ENCODE measurements at places on chromosomes 11 and 22.

DNA sequence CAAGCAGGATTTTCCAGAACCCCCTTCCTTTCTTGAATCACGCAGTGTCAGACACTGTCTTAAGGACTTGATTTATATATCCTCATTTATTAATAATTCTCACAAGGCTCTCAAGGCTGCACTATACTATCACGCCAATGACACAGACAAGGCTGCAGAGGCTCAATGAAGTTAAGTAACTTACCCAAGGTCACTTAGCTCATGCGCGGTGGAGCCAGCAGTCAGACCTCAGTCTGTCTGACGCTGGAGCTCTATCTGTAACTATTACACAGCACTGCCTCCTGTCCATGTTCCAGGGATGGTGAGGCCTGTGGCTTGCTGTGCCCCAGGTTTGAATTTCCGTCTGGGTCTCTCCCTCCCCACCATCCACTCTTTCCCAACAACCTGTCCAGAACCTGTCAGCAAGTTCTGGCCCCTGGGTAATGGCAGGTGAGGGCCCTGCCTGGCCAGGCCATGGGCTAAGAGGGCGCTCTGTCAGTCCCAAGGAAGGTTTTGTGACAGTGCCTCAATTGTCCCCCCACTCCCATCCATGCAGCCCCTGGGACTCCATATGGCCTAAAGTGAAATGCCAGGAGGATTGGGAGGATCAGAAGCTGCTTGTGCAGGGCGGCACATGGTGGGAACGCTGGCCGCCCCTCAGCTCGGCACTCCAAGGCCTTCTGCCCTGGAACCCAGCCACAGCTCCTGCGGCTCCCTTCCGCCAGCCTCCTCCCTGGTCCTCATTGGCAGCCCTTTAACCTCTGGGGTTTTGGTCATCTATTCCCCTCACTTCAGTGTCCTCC is 8.6 kb downstream of the KCNC1 start:
- no peak for DNase-seq

- DNase-seq = no peak
These were observed 657 bp upstream of the MAPK8IP2 start for GRCh38 chr22:50599816-50600455.

- DNase-seq = no peak
These were observed 1.5 kb downstream of the IFITM5 start for GRCh38 chr11:297586-298405.

- DNase-seq = no peak
These were observed 75.1 kb downstream of the PRR5L start for GRCh38 chr11:36371181-36371580.

DNA sequence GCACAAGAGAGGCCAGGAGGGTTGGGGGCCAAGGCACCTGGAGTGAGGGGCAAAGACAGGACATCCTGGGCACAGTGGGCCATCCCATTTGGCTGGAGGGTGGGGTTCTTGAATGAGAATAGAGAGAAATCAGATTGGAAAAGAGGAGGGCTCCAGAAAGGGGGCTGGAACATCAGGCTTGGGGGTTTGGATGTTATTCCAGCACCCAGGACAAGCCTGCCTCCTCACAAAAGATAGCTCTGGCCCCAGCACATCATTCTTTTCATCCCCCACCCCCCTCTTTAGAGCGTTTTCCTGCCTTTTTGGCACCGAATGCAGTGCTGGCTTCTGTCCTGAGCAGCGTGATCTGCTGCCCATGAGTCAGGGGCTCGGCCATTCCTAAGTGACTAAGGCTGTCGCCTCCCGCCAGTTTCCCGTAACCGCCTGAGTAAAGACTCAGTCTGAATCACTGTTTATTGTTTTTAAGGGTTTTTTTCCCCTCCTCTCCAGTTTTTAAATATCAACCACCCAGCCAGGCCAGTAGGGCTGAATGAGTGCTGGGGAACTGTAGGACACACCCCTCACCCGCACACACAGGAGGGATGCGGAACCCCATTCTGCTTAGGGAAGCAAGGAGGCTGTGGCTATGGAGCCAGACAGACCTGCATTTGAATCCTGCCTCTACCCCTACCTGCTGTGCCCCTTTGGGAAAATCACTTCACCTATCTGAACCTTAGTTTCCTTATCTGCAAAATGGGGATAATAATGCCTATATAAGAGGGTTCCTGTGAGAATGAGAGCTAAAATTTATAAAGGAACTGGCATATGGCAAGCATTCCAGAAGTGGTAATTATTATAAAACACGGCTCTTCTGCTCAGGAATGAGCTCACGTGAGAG is 32.4 kb upstream of the NAV2 start:
- DNase-seq = peak; percentile 91

DNA sequence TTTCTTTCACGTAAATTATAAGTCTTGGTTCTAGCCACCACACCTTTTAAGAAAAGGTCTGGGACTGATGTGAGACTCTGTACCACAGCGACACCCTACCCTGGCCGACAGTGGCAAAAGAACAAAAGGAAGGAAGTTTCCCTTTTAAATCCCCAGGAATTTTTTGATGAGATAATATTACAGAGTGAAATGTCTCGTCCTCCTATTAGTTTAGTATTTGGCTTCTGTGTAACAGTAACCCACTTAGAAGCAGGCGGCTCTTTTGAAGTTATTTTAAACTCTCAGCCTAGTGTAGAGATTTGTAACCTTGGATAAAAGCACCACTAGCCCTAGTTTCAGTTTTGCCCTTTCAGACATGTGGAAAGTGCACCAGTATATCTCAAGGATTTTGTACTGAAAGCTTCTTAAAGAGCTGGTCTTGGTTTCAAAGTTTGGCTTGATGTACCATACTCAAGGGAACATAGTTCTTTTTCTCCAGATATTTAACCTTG is 84.1 kb downstream of the C22orf31 start:
- no peak for DNase-seq

- DNase-seq = no peak
These were observed 498.5 kb downstream of the NTM start for GRCh38 chr11:131868629-131869507.

DNA sequence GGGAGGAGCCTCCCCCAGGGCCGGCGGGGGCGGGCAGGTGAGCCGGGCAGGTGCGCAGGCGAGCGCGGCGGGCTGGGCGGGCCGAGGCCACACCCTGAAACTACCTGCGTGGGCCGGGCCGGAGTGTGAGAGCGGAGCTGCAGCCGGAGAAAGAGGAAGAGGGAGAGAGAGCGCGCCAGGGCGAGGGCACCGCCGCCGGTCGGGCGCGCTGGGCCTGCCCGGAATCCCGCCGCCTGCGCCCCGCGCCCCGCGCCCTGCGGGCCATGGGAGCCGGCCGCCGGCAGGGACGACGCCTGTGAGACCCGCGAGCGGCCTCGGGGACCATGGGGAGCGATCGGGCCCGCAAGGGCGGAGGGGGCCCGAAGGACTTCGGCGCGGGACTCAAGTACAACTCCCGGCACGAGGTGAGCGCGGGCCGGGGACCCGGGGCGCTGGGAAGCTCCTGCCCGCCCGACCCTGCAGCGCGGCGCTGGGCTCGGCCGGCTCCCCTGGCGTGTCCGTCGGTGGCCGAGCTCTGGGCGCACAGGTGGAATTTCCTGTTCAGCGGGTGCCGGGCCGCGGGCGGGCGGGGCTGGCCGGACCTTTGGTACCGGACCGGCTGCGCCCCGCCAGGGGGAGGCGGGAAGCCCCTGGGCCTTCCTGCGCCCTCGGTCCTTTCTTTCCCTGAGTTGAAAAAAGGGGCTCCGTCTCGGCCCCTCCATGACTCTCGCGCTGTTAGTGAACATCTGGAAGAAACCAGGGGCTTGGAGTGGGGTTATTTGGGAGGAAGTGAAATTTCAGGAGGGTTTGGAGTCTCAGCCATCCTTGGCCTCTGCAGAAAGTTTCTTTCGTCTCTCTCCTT is at the start of gene ST14:
Gene ST14, plus strand, starts transcription at position 126 of the 841 bp plus-strand sequence. Its CDS starts 198 bp downstream, at position 324.
- no peak for DNase-seq

- no peak for DNase-seq
These were observed 4.8 kb downstream of the CLCF1 start for GRCh38 chr11:67368621-67369020.

DNA sequence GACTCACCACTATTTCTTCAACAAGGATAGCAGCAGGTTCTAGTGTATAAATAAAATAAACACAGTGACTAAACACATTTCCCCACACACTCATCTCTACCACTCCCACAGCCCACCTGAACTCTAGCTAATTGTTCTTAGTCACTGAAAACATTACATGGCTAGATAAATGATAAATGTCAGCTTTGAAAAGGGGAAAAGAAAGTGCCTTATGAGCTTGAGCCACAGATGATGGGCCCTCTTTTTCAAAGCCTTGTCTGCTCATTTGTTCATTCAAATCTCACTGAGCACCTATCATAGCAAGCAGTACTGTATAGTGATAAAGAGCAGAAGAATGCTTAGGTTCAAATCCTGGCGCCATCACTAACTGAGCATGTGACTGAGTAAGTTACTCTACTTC is 58.3 kb downstream of the SIK3 start:
- no peak for DNase-seq

DNA sequence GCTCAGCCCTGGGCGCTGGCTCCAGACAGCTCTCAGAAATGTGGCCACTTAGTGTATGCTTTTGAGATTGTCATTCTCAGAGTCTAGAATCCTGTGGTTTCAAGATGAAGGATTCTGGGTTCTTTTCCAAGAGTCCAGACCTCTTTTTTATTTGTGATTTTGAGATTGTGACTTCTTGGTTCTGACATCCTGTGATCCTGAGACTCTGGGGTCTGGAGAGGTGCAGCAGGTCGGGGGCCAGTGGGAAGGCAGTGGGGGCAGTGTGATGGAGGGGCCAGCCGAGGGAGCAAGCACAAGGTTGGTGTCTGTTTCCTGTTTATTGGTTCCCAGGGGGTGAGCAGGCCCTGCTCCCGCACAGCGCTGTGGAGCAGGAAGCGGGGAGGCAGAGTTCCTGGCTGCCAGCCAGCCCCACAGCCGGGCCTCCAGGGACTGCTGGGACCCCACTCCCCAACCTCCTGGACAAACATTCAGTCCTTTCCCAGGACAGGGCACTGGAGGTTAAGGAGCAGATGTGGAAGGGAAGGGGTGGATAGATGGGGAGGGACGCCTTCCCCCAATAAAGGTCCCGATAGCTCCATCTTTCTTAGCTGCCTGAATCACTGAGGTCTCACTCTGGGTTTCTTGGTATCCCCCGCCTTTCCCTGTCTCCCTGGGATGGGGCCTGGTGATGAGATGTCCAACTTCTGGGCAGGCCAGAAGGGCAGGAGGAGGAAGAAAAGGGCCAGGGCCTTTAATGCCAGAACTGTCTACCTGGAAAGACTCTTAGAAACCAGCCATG is 13.7 kb downstream of the ARHGEF17 start:
- no peak for DNase-seq

DNA sequence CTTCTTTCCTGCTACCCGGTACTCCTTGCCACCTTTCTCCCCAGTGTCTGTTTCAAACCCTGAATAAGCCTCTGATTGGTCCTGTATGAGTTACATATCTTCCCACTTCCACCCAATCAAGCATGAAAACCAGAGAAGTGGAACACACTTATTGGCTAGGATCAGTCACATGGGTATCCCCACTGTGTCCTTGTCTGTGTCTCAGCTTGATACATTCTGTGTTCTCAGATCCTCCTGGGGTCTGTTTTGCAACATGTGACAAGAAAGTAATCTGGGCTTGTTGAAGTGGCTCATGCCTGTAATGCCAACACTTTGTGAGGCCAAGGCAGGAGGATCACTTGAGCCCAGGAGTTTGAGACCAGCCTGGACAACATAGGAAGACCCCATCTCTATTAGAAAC is 23.9 kb downstream of the MCHR1 start:
- no peak for DNase-seq

- no peak for DNase-seq
These were observed 29.3 kb downstream of the CELF1 start for GRCh38 chr11:47523490-47524225.

GRCh38 chr11:13663631-13664071 is 4.8 kb upstream of the FAR1 start:
- DNase-seq = no peak

DNA sequence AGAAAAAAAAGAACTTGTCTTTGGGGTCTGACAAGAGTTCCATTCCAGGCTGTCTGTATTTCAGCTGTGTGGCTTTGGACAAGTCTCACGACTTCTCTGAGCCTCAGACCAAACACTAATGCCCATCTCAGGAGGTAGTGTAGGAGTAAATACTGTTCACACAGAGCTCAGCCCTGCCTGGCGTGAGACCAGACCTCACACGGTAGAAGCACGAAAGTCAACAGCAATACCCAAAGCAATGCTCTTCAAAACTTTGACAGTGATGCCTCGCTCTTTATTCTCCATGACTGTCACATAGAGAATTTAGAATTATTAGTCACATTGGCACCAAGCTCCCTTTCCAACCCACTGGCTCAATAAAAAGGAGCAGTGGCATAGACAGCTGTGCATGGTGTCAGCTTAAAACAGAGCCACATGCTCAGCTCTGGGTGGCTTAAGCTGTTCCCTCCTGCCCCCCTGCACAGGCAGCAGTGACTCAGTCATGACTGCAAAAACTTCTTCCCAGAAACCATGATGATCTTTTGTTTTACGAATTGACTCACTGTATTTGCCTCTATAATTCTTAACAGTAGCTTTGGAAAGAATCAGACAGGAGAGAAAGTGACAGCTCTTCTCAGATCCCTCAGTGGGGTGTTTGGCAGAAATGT is 74.0 kb upstream of the PHF21B start:
- DNase-seq = no peak

DNA sequence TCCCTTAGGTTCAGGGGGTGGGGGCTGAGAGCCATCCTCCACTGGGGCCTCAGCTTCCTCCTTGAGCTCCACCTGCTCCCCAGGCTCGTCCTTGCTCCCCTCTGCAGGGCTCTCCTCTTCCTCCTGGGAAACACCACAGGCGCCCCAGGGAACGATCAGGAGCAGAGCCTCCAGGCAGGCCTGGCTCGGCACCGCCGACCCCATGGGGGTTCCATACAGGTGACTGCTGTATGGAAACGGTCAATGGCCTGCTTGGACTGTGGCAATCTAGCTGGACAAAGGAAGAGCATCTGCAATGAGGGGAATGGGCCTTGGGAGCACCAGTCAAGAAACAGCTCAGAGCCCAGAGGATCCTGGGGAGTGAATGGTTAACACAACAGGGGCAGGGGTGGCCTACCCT is 7.9 kb downstream of the HYOU1 start:
- no peak for DNase-seq

DNA sequence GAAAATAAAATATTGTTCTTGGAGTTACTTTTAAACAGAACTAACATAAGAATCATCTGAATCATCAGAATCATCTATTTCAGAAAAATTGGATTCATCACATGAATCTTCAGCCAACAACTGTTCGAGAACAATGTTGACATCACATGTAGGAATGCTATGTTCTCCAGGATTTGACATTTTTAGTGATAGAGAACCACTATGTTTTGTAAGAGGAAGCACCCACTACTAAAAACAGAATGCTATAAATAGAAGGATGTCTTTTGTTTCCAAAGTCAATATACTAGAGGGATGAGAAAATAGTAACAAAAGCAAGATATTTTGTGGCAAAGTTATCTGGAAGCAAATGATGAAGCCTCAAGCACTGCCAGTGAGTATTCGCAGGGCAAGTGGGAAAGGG is 263.4 kb upstream of the DDI1 start:
- peak; percentile 57 for DNase-seq

- no peak for DNase-seq
These were observed 53.2 kb upstream of the CRTAM start for GRCh38 chr11:122785031-122785541.

DNA sequence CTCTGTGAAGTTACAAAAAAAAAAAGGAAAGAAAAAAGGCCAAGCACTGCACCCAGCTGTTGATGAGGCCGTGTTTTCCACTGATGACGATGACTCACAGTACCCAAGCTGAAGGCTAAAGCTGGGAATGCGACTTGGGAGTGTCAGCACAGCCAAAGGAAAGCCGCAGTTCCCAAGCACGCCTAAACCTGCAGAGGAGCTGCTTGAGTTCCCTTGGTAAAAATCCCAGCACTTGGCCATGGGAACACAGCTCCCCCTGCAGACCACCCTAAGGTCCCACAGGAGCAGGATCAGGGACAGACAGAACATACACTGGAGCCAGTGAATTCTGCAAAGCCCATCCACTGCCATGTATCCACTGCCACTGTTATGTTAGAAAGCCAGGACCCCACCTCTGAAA is 39.9 kb downstream of the SERGEF start:
- peak; percentile 46 for DNase-seq
